ENCODE measurements at places on chromosomes 5 and 9. TPM values are rescaled to one million over a fixed set of nuclear protein-coding genes. Genes with fewer than 3 reads are reported as not detected.

The TXNDC8 gene
- total RNA-seq: not detected

GRCh38 chr5:176762489-176762888, 47.9 kb upstream of the UNC5A start:
- H3K27ac ChIP-seq: no peak overlapping the region
- H3K36me3 ChIP-seq: no peaks in the 10 kb centered on the region
- H3K27me3 ChIP-seq: peaks cover 5% of the 10 kb centered on the region
- DNase-seq: no peak

GRCh38 chr5:124823380-124823779, 76.9 kb upstream of the ZNF608 start:
- H3K4me1 ChIP-seq: peaks cover 27% of the 10 kb centered on the region
- H3K27ac ChIP-seq: no peak overlapping the region
- H3K36me3 ChIP-seq: no peaks in the 10 kb centered on the region
- DNase-seq: no peak

The GRM6 gene
- total RNA-seq: not detected

The DMRT3 gene
- not detected for total RNA-seq

The IFT74 gene
- total RNA-seq: 9.6 TPM

The GDA gene
- 1.0 TPM for total RNA-seq

The TMEM232 gene
- 1.9 TPM for total RNA-seq

DNA sequence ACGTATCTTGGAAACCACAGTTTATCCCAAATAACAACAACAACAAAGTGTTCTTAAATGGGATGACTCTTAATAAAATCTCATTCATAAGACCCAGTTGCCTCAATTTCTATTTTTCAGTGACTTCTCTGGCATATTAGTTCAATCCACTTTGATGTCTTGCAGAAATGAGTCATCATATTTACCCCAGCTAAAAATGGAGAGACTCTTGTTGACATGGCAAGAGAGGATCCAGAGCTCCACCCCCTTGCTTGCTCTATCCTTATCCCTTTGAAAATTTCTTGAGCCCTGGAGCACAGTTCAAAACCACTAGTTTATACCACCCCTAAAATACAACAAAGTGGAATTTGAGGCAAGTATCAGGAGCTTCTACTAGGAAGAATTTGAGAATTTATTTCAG, 20.8 kb downstream of the VCAN start:
- H3K4me3 ChIP-seq: no peak overlapping the region
- H3K27me3 ChIP-seq: no peaks in the 10 kb centered on the region
- no peak overlapping the region for H3K27ac ChIP-seq
- no peak for DNase-seq
- no peaks in the 10 kb centered on the region for H3K36me3 ChIP-seq
- H3K4me1 ChIP-seq: no peaks in the 10 kb centered on the region

GRCh38 chr5:165321912-165322311, 1816.5 kb downstream of the MAT2B start:
- no peak for DNase-seq
- H3K4me1 ChIP-seq: no peaks in the 10 kb centered on the region
- H3K4me3 ChIP-seq: no peak overlapping the region
- H3K36me3 ChIP-seq: no peaks in the 10 kb centered on the region
- H3K27ac ChIP-seq: no peak overlapping the region

The HAND1 gene
- total RNA-seq: 0.08 TPM

- H3K27ac ChIP-seq: no peak overlapping the region
- H3K36me3 ChIP-seq: no peaks in the 10 kb centered on the region
- H3K27me3 ChIP-seq: no peaks in the 10 kb centered on the region
- no peaks in the 10 kb centered on the region for H3K4me1 ChIP-seq
Measured at GRCh38 chr5:170846416-170846815, 15.4 kb upstream of the RANBP17 start.

DNA sequence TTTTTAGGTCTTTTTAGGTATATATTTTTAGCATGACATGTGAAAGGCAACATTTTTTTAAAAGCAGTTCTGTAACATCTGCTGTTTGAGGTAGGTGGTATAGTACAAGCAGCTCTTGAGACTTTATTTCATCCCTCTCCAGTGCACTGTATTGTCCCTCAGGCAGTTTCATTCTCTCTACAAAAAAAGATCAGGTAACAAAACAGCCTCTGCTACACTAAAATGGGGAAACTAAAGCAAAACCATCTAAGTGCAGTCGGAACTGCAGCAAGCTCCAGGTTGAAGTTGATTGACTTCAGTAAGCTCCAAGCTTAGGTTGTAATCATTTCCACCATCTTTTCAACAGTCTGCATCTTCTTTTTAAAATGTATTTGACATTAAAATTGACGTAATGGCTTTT, 195.6 kb downstream of the DEPDC1B start:
- H3K27ac ChIP-seq: no peak overlapping the region
- no peak overlapping the region for H3K4me3 ChIP-seq
- H3K4me1 ChIP-seq: no peaks in the 10 kb centered on the region
- H3K27me3 ChIP-seq: no peaks in the 10 kb centered on the region
- DNase-seq: no peak

DNA sequence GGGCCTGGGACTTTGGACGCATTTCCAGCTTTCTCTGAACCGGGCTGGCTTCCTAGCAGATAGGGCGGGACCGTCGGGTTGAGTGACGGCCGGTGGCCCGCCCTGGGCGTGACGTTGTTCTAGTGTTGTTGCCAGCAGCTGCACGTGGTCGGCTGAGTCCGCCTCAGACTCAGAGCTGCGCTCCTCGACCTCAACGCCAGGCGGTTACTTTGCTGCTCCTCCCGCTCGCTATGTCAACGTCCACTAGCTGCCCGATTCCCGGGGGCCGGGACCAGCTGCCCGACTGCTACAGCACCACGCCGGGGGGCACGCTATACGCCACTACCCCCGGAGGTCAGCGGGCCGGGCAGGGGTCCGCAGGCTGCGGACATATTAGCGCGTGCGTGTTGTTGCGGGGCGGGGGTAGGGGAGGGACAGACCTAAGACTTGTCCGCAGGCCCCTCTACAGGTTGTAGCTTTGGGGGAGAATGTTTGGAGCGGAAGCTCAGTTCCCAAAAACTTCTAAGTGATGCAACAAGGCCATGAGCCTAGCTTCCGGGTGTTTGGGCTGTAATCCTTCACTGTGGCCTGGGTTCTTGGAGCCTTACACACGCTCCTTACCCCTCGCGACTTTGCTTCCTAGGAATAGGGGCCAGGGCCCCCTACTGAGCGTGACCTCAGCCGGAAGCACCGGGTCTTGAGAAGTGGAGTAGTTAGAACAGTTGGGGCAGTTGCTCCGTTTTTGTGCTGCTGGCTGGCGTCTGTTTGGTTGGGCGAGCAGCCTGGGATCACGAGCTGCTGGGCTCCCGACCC, at the start of gene EIF4EBP3:
Gene EIF4EBP3, plus strand, starts transcription at position 155 of the 792 bp plus-strand sequence. Its CDS starts 76 bp downstream, at position 231.
- peak within 1 kb of the TSS; percentile 98 for H3K27ac ChIP-seq
- H3K27me3 ChIP-seq: no peaks in the 10 kb centered on the region
- peak; percentile 97 for DNase-seq
- peaks cover 26% of the 10 kb centered on the region for H3K4me1 ChIP-seq

DNA sequence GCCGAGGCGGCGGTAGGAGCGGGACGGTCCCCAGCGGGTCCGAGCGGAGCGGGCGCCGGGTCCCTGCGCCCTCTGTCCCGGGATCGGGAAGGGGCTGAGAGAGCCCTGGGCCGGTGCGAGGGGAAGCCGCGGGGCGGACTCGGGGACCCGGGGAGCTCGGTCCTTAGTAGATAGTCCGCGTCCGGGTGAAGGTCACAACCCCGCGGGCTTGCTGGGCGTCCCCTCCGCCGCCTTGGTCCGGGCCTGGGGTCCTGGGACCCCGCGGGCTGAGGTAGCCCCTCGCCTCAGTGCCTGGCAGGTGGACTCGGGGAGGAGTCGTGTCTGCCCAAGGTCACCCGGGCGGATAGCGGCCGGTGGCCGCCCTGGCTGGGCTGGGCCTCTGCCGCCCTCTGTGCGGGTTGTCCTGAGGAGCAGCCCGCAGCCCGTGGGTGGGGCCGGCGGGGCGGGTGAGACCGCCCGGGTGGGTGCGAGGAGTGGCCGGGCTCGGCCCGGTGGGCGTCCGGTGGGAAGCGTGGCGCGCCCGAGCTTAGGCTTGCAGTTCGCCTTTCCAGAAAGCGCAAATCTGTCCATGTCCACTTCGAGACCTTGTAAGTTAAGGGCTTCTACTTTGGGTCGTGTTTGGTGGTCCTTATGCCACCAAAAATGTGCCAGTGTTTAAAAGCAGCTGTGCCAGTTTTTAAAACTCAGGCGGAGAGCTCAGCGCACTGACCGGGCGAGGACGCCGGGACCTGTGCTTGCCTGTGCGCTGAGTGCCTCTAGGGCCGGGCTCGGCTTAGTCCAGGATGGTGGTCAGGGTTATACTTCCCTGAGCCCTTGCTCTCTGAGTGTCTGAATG, 554 bp downstream of the SDHA start:
- H3K27ac ChIP-seq: peak overlapping the region; percentile 79
- H3K4me1 ChIP-seq: no peaks in the 10 kb centered on the region
- peak; percentile 86 for DNase-seq
- no peaks in the 10 kb centered on the region for H3K36me3 ChIP-seq
- no peaks in the 10 kb centered on the region for H3K27me3 ChIP-seq
- peak overlapping the region; percentile 98 for H3K4me3 ChIP-seq

GRCh38 chr9:129989740-129990139, 53.2 kb downstream of the FNBP1 start:
- no peaks in the 10 kb centered on the region for H3K36me3 ChIP-seq
- H3K27me3 ChIP-seq: no peaks in the 10 kb centered on the region
- H3K4me1 ChIP-seq: no peaks in the 10 kb centered on the region
- no peak for DNase-seq
- H3K27ac ChIP-seq: no peak overlapping the region

GRCh38 chr5:65924366-65925043, 1.9 kb upstream of the ERBIN start:
- H3K27ac ChIP-seq: peak overlapping the region; percentile 99
- H3K4me3 ChIP-seq: peak overlapping the region; percentile 91
- DNase-seq: no peak
- H3K27me3 ChIP-seq: no peaks in the 10 kb centered on the region
- peaks cover 13% of the 10 kb centered on the region for H3K4me1 ChIP-seq

The PRDM9 gene
- not detected for total RNA-seq

- H3K36me3 ChIP-seq: no peaks in the 10 kb centered on the region
- DNase-seq: no peak
- no peak overlapping the region for H3K4me3 ChIP-seq
- no peaks in the 10 kb centered on the region for H3K27me3 ChIP-seq
Measured at GRCh38 chr5:156667616-156668015, 182.5 kb upstream of the PPP1R2B start.

DNA sequence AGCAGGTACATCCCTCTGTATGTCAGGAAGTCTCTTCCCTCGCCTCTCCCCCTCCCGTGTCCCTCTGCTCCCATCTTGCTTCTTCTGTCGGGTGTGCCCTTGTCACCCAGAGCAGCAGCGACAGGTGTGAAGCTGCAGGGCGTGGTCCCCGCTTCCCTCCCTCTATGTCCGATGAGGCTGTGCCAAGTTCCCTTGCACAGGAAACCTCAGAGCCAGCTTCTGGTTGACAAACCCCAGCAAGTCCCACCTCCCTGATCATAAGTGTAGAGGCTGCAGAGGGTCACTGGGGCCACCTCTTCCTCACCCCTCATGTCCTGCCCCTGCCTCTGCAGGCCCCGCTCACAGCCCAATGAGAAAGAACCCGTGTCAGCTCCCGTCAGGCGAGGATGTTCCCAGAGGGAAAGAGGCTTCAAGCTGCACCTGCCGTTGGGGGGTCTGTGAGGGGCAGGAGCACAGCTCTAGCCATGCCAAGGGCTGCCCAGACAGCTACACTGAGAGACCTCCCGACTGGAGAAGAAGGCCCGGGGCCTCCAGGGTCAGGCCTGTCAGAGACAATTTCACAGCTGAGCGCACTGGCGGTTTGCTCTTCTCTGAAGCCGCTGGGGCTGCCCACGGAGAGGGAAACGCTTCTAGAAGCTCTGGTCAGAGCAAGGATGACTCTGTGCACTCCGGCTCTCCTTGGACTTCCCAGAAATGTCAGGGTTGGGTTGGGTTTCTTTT, 73.3 kb downstream of the AK8 start:
- no peak overlapping the region for H3K27ac ChIP-seq
- H3K36me3 ChIP-seq: no peaks in the 10 kb centered on the region
- H3K4me1 ChIP-seq: no peaks in the 10 kb centered on the region
- no peaks in the 10 kb centered on the region for H3K27me3 ChIP-seq
- no peak overlapping the region for H3K4me3 ChIP-seq
- no peak for DNase-seq

- H3K27ac ChIP-seq: no peak overlapping the region
- no peaks in the 10 kb centered on the region for H3K27me3 ChIP-seq
- no peak for DNase-seq
- H3K4me3 ChIP-seq: no peak overlapping the region
Measured at GRCh38 chr5:146825033-146825432, 53.5 kb downstream of the PPP2R2B start.

- H3K27me3 ChIP-seq: no peaks in the 10 kb centered on the region
- no peak overlapping the region for H3K27ac ChIP-seq
- no peak for DNase-seq
- H3K4me1 ChIP-seq: no peaks in the 10 kb centered on the region
Measured at GRCh38 chr9:130543368-130543767, 36.0 kb upstream of the FUBP3 start.

DNA sequence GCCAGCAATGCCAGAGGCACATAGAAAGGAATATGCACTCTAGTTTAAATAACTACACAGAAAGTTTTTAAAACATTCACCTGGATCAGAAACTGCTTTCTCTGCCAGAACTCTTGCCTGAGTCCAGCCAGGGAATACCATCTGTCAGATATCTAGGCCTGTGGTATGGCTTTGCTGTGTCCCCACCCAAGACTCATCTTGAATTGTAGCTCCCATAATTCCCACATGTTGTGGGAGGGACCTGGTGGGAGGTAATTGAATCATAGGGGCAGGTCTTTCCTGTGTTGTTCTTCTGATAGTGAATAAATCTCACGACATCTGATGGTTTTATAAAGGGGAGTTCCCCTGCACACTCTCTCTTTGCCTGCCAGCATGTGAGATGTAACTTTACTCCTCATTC, 41.5 kb upstream of the KCNV2 start:
- no peaks in the 10 kb centered on the region for H3K36me3 ChIP-seq
- H3K27ac ChIP-seq: no peak overlapping the region
- DNase-seq: no peak
- H3K27me3 ChIP-seq: no peaks in the 10 kb centered on the region

DNA sequence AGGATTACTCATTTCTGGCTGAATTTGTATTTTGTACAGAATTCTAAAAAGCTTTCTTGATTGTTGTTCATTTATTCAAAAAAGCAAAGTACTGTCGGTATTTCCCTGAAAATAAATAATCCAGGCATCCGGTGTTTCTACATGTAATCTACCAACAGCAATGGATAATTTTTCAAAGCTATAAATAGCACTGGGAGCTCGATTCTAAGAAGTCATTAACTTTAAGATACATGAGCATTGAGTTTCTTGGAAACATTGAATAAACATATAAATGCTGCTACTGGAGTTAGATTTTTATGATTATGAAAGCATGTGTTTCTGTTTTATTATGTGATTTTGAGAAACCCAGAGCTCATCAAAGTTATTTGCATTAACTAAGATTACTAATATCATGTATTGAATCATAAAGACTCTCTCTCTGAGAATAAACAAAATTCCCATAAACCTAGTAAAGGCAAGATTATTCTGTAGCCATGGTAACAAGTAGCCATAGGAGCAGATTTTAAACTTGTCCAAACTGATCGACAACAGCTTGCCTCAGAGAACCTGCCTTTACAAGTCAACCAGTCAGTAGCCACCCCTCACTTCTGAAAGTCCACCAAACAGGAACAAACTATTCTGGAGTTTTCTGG, 197.0 kb downstream of the DRD1 start:
- no peak overlapping the region for H3K27ac ChIP-seq
- no peak overlapping the region for H3K4me3 ChIP-seq
- H3K4me1 ChIP-seq: no peaks in the 10 kb centered on the region
- H3K36me3 ChIP-seq: no peaks in the 10 kb centered on the region
- H3K27me3 ChIP-seq: no peaks in the 10 kb centered on the region

GRCh38 chr9:89810431-89810830, 205.6 kb downstream of the GADD45G start:
- H3K36me3 ChIP-seq: no peaks in the 10 kb centered on the region
- no peak for DNase-seq
- no peak overlapping the region for H3K4me3 ChIP-seq
- no peak overlapping the region for H3K27ac ChIP-seq

Measured in pancreas (tissue), 10 donors.